ENCODE measurements at places on chromosomes 12 and 14. TPM values are rescaled to one million over a fixed set of nuclear protein-coding genes. Genes with fewer than 3 reads are reported as not detected.

Gene TMEM117
- 50.5 TPM for total RNA-seq

Gene DLGAP5
- total RNA-seq: 9.9 TPM

DNA sequence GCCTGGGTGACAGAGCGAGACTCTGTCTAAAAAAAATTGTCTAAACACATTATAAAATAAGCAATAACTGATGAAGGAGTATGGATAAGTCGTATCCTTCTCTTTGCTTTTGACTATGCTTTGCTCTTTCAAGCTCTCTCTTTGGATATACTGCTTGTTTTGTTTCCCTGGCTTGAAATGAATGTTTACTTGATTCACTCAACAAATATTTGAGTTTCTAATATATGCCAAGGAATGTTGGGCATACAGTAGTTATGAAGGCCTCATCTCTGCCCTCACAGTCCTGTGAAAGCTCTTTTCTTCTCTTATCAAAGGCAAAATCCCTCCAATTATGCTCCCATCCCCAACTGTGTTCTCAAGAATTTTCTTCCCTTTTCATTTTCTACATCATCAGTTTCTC, 123.5 kb downstream of the PTPRR start:
- no peaks in the 10 kb centered on the region for H3K4me1 ChIP-seq
- no peaks in the 10 kb centered on the region for H3K36me3 ChIP-seq
- H3K4me3 ChIP-seq: no peak overlapping the region
- no peaks in the 10 kb centered on the region for H3K27me3 ChIP-seq

DNA sequence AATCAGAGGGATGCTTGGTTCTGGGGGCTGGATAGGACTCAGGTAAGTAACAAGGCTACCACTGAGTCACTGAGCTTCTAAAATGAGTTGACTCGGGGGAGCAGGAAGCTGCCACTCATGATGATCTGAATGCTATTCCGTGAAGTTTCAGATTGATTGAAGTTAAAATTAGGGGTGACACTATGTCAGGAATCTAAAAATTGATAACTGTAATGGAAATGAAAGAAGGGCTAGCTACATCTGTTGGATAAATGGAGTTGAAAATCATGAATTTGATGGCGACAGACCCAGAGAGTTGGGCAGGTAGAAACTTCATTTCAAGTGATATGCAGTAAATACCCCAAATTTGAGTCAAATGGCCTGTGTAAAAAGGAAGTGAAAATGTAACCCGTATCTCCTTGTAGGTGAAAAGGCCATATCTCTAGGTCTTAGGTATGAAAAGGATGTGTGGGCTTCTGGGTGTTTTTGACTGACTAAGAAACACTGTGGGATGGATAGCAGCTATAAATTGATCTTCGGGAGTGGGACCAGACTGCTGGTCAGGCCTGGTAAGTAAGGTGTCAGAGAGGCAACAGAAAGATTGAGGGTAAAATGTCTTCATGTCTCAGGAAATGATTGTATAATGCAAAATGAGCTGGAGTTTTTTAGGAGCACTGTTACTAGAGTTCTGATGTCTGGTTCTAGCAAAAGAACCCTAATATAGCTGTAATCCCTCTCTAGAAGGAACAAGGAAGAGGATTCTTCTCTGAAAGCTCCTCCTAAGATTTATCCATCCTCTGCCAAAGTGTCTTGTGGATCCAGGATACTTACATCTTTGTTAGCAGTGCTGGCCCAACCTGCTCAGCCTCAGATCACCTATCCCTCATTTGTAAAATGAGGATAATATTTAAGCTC, 57.3 kb downstream of the DAD1 start:
- H3K36me3 ChIP-seq: no peaks in the 10 kb centered on the region
- H3K27ac ChIP-seq: peak overlapping the region; percentile 69
- H3K27me3 ChIP-seq: no peaks in the 10 kb centered on the region
- no peak for DNase-seq

DNA sequence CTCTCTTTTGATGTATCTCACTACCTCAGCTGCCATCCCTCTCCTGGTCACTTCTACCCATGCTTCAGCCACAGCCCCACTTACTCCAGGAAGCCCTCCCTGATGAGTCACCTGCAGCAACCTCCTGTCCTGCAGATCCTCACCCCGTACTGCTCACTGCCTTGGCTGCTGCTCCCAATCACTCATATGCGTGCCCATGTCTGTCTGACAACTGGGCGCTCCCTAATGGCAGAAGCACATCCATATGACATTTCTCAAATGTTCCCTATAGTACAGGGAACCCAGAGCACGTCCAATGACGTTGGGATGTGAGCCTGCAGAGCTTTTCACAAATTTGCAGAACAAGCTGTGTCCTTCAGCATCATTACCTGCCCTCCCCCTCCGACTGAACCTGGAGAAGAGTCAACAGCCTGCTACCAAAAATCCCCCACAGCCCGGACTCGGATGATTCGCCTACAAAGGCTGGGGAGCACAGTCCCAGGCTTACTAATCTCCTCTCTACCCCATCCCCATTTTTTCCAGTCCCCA, 90.0 kb downstream of the SINHCAF start:
- no peaks in the 10 kb centered on the region for H3K27me3 ChIP-seq
- DNase-seq: no peak
- no peak overlapping the region for H3K27ac ChIP-seq
- no peak overlapping the region for H3K4me3 ChIP-seq
- H3K36me3 ChIP-seq: no peaks in the 10 kb centered on the region

GRCh38 chr12:4133636-4134447, 139.7 kb upstream of the CCND2 start:
- H3K27ac ChIP-seq: no peak overlapping the region
- no peaks in the 10 kb centered on the region for H3K4me1 ChIP-seq
- DNase-seq: no peak
- H3K4me3 ChIP-seq: no peak overlapping the region
- no peaks in the 10 kb centered on the region for H3K36me3 ChIP-seq

DNA sequence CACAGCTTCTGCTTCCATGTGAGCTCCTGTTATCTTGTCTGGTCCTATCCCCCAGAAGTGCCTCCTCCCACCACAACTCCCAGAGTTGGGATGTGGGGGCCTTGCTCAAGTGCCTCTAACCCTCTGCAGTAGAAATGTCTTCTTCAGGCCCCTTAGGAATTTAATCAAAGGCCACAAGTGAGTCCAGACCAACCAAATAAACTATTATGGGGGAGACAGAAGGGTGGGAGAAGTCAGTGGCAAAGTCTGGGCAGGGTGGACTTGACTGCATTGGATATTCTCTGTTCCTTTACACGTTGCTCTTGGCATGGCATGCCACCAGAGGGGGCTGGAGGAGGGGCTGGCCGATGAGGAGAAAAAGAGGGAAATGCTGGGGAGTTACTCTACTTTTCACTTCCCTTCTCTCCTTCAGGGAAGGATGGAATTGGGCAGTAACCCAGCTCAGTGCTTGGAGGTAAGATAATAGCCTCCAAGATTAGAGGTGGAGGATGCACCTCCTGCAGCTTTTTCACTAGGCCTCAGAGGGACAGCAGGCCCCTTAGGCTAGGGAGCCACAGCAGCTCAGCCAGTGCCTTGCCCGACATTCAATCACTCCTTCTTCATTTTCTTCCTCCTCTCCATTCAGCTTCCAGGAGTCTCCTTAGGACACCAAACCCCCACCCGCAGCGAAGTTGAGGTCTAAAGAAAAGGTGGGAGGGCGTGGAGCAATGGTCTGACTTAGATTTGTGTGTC, 1.2 kb upstream of the AP1G2 start:
- DNase-seq: no peak
- H3K27me3 ChIP-seq: no peaks in the 10 kb centered on the region
- no peak overlapping the region for H3K27ac ChIP-seq
- H3K36me3 ChIP-seq: no peaks in the 10 kb centered on the region
- H3K4me1 ChIP-seq: peaks cover 3% of the 10 kb centered on the region
- H3K4me3 ChIP-seq: no peak overlapping the region

DNA sequence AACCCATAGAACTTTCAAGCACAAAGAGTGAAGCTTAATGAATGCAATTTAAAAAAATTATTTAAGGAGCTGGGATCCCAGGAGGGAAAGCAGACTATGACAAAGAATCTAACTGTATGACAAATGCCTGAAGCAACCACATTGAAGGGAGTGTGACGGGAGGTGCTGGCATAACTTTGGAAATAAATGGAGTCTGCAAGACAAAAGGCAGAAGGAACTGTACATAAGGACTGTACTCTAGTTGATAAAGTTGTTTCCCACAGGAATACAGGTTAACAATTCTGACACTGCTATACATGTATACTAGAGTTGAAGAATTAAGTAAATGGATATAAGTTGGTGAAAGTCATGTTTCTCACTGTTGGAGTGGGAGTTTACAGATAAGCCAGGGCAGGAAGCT, 41.2 kb upstream of the WSCD2 start:
- no peak for DNase-seq
- H3K36me3 ChIP-seq: no peaks in the 10 kb centered on the region
- H3K4me3 ChIP-seq: no peak overlapping the region
- no peaks in the 10 kb centered on the region for H3K27me3 ChIP-seq

- no peak overlapping the region for H3K4me3 ChIP-seq
- no peak for DNase-seq
- H3K27me3 ChIP-seq: no peaks in the 10 kb centered on the region
- H3K36me3 ChIP-seq: no peaks in the 10 kb centered on the region
- no peaks in the 10 kb centered on the region for H3K4me1 ChIP-seq
Measured at GRCh38 chr12:88870000-88870737, 289.9 kb upstream of the KITLG start.

- H3K27me3 ChIP-seq: no peaks in the 10 kb centered on the region
- H3K4me1 ChIP-seq: no peaks in the 10 kb centered on the region
- no peaks in the 10 kb centered on the region for H3K36me3 ChIP-seq
- no peak overlapping the region for H3K4me3 ChIP-seq
Measured at GRCh38 chr14:73723406-73723796, 9.2 kb upstream of the PNMA1 start.

DNA sequence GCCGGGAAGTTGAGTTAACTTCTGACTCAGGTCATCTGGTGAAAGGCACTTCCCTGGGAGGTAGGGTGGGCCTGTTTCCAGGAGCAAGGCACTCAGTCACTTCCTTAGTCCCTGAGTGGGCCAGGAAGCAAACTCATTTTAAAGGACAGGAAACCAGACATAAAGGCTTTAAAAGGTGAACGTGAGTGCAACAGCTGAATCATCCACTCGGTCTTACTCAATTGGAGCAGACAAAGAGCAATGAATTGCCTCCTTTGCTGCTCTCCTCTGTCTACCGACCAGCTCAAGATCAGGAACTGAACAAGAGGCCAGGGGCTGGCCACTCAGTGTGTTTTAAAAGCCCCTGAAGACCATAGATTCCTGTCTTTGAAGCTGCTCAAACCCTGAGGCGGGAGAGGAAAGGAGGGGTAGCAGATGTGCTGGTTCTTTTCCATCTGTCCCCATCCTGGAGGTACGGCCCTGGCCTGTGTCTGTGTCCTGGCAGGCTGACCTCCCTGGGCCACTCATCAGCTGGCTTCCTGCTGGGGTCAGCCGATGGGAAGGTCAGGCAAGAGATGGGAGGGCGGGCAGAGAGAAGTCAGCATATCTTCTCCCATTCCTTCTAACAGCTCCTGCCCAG, 148.9 kb downstream of the PPM1H start:
- H3K4me1 ChIP-seq: no peaks in the 10 kb centered on the region
- no peak overlapping the region for H3K4me3 ChIP-seq
- H3K27me3 ChIP-seq: no peaks in the 10 kb centered on the region
- H3K27ac ChIP-seq: peak overlapping the region; percentile 8
- no peak for DNase-seq

Data from Peyer's patch (tissue), 4 donors.